MCF 10A (cell line): ENCODE measurements at places on chromosomes 16 and 17. TPM values are rescaled to one million over a fixed set of nuclear protein-coding genes. Genes with fewer than 3 reads are reported as not detected.

KRT14 gene
- total RNA-seq: 696 and 1,755 TPM in 2 replicates

ACSM2A gene
- not detected in 2 replicates for total RNA-seq

TOB1 gene
- total RNA-seq: 53.1 and 66.0 TPM in 2 replicates

TMEM114 gene
- not detected in 2 replicates for total RNA-seq

NAGPA gene
- 4.9 and 8.7 TPM in 2 replicates for total RNA-seq

TEKT5 gene
- not detected in 2 replicates for total RNA-seq

RFWD3 gene
- total RNA-seq: 31.2 and 33.7 TPM in 2 replicates

TBC1D28 gene
- not detected in 2 replicates for total RNA-seq

GRCh38 chr16:73057291-73058210 is 9.6 kb upstream of the ZFHX3 start:
- no peak for DNase-seq

- DNase-seq: no peak
Measured at GRCh38 chr17:5541610-5542202, 42.6 kb downstream of the NLRP1 start.

- DNase-seq: peak; percentile 74
Measured at GRCh38 chr16:23557779-23558702, 514 bp downstream of the UBFD1 start.

DNA sequence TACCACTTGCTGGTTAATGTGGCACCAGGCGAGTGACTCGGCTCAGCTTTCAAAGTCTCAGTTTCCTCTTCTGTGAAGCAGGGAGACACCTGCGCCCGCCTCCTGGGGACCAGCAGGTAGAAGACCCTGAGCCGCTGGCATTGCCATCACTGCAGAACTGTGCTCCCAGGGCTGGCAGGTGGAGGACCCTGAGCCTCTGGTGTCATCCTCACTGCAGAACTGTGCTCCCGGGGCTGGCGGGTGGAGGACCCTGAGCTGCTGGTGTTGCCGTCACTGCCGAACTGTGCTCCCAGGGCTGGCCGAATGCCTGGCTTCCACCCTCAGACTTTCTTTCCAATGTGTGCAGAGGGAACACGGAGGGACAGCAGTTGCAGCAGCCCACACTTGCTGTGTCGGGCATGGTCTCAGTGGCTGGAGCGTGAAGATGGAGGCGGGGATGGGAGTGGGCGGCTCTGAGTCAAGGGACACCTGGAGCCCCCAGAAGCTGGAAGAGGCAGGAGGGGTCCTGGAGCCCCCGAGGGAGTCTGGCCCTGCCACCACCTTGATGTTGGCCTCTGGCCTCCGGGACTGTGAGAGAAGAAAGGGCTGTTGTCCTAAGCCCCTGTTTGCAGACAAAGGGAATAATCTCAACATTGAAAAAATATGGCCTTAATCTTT is 75.8 kb upstream of the METTL9 start:
- no peak for DNase-seq

GRCh38 chr17:72119873-72120641 is 763 bp upstream of the SOX9 start:
- peak; percentile 61 for DNase-seq

DNA sequence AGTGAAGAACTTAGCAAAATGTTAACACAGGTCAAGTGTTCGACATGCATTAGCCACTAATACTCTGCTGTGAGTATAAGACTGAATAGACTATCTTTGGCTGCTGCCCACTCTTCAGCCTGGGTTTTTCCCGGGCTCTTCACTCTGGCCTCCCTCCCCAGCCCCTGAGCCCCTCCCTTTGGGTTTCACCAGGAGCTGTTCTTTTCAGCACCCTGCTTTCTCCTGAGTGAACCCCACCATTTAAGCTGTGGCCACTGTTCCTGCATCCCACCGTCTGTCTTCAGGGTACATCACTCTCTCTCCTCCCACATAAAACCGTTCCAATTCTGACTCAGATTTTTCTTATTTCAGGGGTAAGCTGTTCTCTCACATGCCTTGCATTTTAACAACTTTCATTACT is 92.0 kb upstream of the ASIC2 start:
- no peak for DNase-seq

- no peak for DNase-seq
Measured at GRCh38 chr16:74888888-74889287, 96.0 kb downstream of the WDR59 start.

DNA sequence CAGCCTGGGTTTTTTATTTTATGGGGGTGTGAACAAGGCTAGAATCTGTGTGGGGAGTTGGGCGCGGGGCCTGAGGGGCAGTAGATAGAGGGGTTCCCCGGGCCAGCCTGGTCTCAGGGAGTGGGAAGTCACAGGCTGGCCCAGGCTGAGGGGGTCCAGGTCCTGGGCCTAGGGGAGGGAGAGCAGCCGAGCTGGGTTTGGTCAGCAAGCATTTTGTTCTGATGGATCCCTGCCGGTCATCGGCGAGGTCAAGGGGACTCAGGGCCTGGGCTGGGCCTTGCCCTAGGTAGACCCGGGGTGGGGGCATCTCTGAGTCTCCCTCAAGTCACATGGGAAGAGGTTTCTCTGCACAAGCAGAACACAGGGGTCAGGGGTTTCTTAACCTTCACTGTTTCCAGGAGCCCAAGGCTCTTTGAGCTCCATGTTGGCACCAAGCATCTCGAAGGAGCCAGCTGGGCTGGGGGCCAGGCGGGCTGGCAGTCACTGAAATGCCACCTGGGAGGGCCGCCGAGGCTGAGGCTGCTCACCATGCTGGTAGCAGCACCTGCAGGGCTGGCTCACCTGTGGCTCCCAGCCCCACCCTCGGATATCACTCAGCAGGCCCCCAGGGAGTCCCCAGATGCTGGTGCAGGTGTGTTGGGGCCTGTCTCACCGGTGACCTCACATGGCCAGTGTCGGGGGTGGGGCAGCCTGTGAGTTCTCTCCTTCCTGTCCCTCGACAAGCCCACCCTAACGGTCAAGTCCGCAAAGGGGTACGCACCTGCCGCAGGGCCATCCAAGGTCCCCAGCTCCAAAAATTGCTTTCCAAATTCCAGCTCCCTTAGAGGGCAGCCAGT is 41.0 kb downstream of the SLC7A5 start:
- DNase-seq: peak; percentile 61

DNA sequence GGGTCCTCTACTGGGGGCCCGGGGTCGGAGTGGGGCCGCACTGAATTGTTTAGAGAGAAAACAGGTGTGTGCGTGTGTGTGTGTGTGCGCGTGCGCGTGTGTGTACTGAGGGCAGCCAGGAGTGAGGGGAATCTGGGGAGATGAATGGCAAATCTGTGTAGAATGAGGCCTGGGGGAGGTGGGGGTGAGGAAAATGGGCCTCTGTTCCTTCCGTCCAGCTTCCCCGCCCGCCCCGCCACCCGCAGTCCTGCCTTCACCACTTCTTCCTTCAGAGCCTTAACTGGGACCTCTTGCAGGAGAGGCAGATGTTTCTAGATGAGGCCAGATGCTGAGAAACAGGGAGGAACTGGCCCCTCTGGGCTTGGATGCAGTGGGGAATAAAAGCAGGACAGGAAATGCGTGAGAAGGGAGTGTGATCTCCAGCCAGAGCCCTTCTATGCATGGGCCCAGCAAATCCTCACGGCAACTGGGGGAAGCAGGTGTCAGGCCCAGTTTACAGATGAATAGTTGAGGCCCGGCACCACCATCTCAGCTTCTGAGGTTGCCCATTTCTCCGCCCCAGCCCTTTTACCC is 29.7 kb upstream of the NGFR start:
- DNase-seq: no peak

DNA sequence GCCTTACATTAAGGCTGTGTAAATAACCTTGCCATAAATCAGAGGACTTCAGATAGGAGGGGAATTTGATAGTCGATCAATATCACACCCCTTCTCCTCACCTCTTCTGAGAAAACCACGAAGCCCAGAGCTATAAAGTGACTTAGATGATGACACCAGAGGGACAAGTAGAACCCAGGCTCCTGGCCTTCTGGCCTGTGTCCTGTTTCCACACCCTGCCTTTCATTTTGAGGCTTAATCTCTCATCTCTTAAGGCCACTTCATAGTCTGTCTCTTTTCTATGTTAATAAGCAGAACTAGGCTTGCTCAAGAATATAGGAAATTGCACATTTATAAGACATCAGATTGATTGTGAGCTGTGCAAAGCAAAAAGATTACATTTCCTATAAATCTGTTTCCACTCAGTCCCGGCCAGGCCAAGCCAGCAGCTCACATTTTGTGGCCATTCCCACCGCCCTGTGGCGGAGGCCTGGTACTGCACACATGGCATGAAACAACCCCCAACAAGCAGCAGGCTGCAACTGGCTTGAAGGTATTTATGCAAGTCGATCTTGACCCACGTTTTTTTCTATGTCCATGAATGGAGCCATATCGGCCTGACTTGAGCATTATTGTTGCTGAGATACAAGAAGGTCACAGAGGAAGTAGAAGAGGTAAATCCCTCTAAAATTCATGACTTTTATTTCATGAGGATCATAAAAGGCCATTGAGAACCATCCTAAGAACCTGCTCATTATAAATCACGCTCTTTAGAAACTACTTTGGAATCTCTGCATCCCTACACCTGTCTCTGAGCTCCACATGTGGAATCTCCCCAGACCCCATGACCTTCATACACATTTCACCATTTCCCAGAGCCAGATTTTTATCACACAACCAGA is 93.7 kb downstream of the PMP22 start:
- peak; percentile 80 for DNase-seq

- peak; percentile 34 for DNase-seq
Measured at GRCh38 chr16:65410801-65411200, 288.9 kb upstream of the CDH11 start.

DNA sequence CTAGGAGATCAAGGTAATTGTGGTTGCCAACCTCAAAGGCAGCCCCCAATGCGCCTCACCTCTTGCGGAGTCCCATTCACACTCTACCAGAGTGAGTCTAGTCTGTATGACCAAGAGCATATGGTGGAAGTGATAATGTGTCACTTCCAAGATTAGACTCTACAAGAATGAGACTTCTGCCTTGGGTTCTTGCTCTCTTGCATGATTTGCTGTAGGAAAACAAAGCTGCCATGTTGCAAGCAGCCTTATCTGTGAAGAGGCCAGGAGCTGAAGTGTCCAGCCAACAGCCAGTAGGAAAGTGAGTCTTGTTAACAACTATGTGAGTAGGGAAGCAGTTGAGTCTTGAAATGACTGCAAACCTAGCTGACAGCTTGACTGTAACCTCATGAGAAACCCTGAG is 3.4 kb downstream of the TERF2 start:
- no peak for DNase-seq

DNA sequence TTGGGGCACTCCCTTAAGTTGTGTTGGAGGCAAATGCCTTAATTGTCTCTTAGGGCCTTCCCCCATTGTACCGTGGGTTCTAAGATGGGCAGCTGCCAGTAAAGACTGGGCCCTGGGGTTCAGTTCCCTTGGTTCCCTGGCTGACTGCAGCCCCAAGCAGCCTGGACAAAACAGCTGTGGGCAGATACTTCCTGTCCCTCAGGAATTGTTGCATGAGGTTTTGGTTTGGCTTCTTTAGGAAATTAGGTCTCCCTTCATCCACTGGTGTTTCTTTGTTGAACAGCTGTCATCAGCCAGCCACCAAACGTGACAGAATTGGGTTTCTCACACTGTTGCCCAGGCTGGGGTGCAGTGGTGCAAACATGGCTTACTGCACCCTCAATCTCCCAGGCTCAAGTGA is 42.0 kb upstream of the ETV4 start:
- DNase-seq: no peak

- DNase-seq: no peak
Measured at GRCh38 chr17:35738519-35739133, 7.2 kb downstream of the RASL10B start.

DNA sequence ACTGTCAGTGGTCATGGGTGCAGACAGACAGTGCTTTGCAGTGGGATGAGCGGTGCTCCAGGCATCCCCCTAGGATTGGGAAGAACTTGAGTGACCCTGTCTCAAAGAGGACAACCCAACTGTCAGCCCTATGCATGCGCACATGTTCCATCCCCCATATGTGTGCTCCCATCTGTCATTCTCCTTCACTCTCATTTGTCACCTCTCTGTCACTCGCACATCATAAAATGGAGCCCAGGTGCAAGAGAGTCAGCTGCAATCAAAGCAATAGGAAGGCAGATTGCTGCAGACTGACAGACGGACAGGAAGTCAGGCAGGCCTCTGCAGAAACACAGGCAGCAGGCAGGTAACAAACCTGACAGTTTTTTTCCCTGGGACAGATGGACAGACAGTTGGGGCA is 101.8 kb upstream of the CCL1 start:
- no peak for DNase-seq

- DNase-seq: peak; percentile 53
Measured at GRCh38 chr17:1491443-1492248, 840 bp downstream of the MYO1C start.
